ENCODE measurements at places on chromosomes 3 and 15.
A peak's percentile ranks its signal among the peaks of the same experiment; 100 is the strongest.

DNA sequence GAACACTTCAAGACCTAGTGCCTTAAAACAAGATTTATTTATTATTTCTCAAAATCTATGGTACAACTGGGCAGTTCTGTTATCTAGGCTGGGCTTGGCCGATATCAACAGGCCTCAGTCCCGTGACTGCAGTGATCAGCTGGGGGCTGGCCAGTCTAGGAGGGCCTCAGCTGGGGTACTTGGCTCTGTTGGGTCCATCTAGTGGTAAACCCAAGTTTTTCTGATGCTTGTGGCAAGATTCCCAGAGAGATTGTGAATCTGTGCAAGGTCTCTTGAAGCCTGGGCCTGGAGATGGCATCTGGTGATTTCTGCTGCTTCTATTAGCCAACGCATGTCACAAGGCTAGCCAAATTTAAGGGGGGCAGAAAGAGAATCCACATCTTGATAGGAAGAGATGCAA lies 482.4 kb upstream of the SGO1 start:
- no peak for DNase-seq

GRCh38 chr15:51316636-51317035 lies 21.8 kb downstream of the CYP19A1 start:
- DNase-seq, result no peak

DNA sequence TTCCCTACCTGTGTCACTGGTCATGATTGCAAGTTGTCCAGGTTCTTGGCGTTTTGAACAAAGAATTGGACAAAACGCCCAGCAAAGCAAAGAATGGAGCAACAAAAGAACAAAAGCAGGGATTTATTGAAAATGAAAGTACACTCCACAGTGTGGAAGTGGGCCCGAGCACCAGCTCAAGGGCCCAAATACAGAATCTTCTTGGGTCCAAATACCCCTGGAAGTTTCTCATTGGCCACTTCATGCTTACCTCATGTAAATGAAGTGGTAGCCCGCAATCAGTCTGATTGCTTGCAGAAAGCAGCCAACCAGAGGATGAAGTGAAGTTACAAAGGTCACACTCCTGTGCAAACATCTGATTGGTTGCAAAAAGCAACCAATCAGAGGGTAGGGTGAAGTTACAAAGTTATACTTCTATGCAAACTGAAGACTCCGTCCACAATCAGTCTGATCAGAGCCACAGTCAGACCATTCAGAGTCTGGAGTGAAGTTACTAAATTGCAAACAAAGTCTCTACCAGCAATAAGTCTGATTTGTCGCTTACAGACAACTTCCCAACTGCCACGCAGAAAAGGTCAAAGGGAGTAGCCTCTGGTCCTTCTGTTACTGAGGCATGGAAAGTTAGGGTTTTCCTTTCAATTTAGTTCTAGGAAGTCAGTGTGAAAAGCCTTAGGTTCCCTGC lies 8.3 kb upstream of the TM4SF1 start:
- DNase-seq, result no peak

GRCh38 chr3:192331749-192332385 lies 395.5 kb downstream of the FGF12 start:
- DNase-seq, result no peak

- DNase-seq, result no peak
Measured at GRCh38 chr3:154235330-154235729, 89.0 kb downstream of the DHX36 start.

DNA sequence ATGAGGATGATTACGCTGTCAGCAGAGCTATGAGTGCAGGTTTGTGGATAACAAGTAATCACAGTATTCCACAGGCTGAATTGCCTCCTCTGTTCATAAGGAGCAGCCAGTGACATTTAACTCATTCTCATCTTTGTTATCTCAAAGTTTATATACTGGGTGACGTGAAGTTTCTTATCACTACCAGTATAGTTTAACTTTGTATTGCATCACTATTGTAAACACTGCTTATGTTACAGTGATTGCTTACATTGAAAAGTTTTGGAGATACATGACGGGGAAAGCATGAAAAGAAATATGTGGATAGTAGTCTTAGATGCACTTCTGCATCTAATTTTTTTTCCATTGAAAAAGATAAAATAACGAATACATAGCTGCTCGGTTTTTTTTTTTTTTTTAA lies 429.7 kb downstream of the VGLL3 start:
- no peak for DNase-seq

GRCh38 chr15:31392761-31393401 lies 66.2 kb downstream of the KLF13 start:
- no peak for DNase-seq

DNA sequence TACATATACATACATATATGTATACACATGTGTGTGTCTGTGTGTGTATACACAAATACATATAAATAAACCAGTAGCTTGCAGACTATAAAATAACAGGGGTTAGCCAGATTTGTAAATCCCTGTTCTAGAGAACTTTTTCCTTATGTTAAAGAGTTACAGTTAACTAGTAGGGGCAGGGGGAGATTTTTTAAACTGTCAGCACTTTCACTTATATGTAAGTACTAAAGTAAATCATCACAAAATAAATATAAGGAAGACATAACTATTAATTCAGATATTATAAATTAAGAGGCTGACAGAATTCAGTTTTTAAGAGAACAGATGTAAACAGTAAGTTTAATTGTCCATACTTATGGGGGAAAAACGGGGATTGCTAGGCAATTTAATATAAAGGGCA lies 74.0 kb downstream of the LRRFIP2 start:
- DNase-seq, result no peak

GRCh38 chr15:25670621-25671020 lies 192.5 kb downstream of the ATP10A start:
- DNase-seq, result no peak

DNA sequence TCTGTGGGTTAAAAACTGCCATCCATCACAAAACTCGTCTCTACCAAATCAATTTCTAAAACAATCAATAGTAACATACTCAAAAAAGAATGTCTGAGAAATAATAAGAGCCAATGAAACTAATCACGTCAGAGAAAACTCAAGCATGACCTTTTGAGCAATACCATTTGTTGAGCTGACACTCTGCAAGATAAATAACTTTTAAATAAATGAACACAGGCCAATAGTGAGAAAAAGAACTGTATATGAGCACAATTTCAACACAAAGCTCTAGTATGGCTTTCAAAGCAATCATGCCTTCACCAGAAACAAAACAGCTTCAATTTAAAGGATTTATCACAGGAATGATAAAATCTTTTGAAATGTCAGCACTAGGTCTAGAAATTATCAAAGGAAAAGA lies 249.2 kb upstream of the SETMAR start:
- no peak for DNase-seq

GRCh38 chr15:34241376-34242330 lies 16.8 kb downstream of the EMC4 start:
- no peak for DNase-seq

GRCh38 chr3:141652349-141652748 lies 85.7 kb upstream of the RNF7 start:
- no peak for DNase-seq

DNA sequence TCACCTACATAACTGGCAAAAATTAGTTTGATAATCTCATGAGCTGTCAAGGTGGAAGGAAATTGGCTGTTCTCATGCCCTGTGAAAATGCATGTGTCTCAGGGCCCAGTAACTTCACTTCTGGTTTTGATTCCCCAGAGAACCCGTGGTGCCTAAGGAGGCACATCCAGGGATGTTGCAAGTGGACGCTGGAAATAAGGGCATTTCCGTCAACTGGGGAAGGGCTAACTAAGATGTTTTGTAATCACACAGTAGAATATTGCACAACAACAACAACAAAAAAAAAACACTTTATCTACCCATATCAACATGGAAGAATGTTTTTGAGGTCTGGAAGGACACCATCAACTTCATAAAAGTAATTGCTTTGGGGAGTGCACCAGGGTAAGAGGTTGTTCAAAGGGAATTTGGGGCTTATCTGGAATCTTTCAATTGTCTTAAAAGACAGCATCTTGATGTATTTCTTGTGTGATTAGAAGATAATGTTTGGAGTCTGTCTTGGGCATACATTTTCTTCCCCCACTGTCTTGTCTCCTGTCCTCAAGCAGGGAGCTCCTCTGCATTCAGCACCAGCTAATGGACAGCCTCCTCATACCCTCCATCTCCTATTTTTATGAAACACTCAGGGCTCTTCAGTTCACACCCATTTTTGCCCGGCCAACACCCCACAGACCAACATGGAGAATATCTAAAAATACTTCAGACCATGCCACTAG lies 37.2 kb upstream of the PRR20G start:
- no peak for DNase-seq

DNA sequence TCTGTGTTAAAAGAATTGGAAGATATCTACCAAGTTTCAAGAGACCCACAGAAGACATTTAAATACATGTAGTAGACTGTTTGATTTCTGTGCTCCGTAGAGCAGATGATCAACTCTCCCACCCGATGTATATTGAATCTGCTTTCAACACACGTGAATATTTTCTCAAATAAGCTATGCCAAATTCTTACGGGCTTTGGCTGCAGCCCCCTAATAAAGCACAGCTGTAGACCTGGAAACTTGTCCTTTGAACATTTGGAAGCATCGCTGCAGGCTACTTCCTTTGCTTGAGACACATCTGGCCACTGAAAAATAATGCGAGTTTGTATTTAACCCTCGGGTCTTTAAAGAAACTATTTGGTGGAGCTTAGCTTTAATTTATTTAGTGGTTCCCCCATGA lies 98.3 kb upstream of the SELENOK start:
- no peak for DNase-seq

GRCh38 chr15:95497634-95498033 lies 832.9 kb upstream of the NR2F2 start:
- DNase-seq, result no peak

GRCh38 chr15:22956257-22956977 lies 23.8 kb downstream of the CYFIP1 start:
- no peak for DNase-seq

- DNase-seq, result no peak
Measured at GRCh38 chr3:1600700-1601418, 497.8 kb upstream of the CNTN4 start.

DNA sequence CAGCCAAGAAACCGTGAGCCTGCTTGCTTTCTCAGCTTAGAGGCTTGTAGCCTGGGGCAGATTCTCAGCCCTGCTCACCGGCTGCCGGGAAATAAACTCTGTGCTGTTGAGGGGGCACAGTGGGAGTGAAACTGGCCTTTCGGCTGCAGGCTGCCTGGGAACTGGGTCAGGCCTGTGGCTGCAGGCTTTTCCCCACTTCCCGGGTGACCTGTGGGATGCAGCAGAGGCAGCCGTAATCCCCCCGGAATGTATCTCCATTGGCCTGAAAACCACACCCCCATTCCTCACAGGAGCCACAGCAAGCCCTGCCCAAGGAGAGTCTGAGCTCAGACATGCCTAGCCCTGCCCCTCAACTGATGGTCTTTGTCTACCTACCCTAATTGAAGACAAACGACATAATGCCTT lies 110.9 kb downstream of the STXBP5L start:
- no peak for DNase-seq

GRCh38 chr3:151267066-151267465 lies 11.3 kb downstream of the P2RY14 start:
- DNase-seq, result no peak

- DNase-seq, result no peak
Measured at GRCh38 chr3:94431876-94432570, 369.2 kb downstream of the NSUN3 start.

GRCh38 chr15:35540885-35541284 lies 5.1 kb downstream of the DPH6 start:
- DNase-seq, result no peak

DNA sequence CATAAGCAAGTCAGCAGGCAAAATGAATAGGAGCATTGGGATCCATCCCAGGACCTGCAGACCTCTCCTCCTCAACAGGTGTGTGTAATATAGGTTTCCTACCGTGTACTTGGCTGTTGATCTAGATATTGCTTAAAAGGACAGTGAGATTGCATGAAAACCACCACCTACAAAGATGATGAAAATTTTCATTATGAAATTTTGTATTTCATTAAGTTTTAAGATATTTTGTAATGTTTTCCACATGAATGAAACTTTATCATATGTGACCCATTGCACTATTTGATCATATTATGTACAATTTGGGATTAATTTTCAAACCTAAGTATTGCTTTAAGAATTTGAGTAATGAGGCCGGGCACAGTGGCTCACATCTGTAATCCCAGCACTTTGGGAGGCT lies 94.3 kb upstream of the TRPM1 start:
- DNase-seq, result no peak

DNA sequence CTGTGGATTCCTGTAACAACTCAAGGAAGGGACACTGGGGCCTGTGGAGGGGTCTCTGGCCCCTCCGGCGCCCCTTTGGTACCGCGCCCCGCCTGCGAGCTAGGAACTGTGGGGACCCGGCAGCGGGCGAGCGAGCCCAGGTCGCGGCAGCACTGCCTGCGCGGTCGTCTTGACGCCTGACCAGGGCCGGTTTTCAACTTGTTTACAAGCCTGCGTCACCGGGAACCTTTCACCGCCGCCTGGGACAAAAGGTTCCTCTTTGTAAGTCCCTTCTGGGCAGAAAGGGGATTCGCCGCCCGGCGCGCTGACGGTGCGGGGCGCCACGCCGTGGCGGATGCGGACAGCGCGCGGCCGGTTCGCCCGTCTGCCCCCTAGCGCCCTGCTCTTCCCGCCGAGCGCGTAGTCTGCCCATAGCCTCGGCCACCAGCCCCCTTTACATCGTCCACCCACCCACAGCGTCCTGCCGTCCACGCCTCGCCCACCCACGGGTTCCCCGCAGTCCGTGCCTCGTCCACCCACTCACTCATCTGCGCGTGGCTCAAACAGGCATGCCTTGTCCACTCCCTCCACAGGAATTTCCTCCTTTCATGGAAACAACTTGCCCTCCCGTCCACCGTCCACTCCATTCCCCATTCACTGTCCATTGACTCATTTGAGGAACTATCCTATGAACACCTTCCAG lies 5.5 kb upstream of the CFAP100 start:
- DNase-seq, result peak; percentile 39

DNA sequence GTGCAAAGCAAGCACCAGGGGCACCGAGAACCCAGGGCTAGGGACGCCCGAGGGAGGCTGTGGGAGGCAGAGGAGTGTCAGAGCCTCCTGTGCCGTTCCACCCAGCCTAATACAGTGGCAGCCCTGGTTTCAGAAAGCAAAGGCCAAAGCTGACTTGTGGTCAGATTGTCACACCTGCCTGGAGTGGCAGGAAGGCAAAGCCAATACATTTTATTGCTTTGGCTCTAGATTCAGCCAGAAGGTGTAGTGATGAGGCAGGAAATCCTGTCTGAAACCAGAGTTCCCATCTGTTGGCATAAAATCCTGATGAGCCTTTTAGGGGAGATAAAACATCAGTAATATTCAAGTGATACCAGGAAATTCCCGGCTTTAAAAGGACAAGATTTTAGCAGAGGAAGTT lies 168.3 kb downstream of the SLCO3A1 start:
- no peak for DNase-seq

DNA sequence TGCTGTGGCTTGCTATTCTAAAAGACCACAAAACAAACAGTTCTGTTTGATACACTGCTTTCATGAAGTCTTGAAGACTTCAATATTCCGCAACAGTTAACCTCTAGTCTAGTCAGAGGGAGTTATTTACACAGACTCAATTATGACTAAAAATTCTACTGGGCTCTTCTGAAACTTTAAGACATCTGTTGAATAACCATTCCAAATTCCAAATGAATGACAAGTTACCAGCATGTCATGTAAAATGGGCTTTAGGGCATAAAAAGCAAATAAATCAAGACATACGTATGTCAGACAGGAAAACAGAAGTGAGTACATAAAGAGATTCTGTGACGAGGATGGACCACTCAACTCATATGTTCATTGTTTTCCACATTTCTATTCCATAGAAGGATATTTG lies 93.9 kb downstream of the PLOD2 start:
- DNase-seq, result no peak
